ENCODE measurements at places on chromosomes 1 and 21.

GRCh38 chr1:247906504-247907047, 11.2 kb downstream of the OR2W3 start:
- DNase-seq, result no peak

DNA sequence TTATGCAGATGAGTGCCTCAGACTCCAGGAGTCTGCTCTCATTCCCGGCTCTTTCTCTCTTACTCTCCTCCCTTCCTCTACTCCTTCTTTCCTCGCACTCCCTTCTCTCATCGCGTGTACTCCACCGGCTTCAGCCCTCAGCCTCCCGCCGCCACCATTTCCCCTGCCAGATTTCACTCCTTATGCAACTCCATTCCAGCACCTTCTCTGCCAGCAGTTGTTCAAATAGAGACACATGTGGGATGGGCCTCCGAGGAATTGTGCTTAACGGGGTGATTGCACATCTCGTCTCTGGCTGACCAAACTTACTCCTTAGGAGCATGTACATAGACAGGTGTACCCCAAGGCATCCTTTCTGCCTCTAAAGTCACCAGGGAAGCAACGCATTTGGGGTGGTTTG, 2.1 kb downstream of the CNTN2 start:
- no peak for DNase-seq

GRCh38 chr1:91736715-91737615, 149.0 kb downstream of the TGFBR3 start:
- DNase-seq, result peak; percentile 81

DNA sequence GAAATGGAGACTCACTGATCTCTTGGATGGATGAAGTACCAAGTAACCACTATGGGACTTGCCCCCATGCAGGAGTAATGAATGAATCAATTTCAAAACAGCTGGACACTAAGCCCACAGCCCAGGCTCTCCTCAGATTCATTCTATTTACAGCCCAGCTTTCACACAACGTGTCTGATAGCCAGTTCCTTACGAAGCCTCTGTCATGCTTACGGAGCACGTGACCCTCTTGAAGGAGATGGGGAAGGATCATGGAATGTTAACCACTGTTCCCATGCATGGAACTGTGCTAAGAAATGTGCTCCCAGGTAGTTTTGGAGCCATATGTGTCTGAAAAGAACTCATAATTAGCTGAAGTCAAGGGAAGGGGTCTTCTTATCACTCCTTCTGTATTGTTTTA, 124.1 kb downstream of the KIF26B start:
- DNase-seq, result no peak

DNA sequence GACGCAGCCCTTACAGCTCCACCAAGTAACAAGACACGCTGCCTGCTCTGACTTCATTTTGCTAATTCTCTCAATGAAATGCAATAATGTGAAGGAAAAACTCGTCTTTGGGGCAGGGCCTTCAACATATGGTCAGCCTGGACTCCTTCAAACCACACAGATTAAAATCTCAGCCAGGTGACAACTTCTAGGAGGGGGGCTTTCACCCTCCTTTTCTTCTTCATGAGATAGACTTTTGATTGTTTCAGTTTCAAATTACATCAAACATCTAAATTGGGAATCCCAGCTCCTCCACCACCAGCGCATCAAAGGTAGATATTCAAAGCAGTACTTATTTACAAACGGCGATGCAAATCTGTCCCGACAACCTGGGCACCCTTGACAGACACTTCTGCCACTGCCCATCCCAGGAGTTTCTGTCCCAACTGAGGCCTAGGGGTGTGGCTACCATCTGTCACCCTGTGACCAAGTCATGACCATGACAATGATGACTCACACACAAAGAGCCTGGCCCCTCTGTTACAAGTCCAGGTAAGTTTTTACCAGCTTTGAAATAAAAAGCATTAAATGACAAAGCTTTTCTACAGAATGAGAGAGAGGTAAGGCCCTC, 29.7 kb downstream of the SSBP3 start:
- DNase-seq, result peak; percentile 13

DNA sequence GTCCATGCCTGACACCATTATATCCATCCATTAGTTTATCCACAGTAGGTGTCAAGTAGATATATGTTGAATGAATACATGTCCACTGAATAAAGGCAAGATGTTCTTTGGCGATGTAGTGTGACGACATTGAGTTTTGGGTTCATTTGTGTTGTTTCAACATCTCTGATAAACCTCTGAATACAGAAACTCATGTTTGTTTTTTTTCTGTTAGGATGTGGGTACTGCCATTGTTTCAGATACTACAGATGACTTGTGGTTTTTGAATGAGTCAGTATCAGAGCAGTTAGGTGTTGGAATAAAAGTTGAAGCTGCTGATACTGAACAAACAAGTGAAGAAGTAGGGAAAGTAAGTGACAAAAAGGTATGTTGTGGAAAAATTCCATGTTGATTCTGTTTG, 28.1 kb downstream of the MDM4 start:
- DNase-seq, result no peak

GRCh38 chr1:4549930-4550329, 104.5 kb upstream of the AJAP1 start:
- DNase-seq, result no peak

DNA sequence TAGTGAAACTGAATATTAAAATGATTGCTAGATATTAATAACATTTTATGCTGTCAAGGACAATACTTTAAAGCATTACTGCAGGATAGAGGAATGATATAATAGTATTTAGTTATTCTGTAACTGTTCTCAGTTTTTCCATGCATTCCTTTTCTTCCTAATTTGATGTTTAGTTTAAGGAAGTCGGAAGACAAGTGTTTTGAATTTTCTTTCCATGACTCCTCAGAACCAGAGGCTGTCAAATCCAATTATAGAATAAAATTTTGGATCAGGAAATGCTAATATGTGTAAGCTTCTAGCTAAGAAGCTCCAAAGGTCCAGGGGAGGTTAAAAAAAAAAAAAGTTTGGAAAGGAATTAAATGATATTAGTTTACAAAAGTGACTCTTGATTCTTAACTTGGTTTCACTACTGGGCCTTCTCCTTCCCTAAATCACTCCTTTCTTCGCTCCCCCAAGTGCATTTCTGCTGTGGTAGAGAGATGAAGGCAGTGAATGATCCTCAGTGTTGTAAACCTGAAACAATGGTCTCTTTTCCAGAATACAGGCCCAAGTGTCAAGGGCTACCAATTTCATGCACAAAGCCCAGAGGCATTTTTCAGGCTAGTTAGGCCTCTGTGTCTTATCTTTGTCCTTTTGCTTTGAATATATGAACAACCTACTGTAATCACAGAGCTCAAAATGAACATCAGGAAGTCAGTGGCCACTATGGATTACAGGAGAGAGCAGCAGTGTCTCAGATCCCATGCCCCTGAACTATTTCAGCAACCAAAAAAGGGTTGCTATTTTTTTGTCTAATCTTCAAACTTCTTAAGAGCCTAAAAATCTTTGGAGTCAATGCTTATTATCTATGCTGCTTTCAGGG, 6.2 kb downstream of the ADSS2 start:
- no peak for DNase-seq

DNA sequence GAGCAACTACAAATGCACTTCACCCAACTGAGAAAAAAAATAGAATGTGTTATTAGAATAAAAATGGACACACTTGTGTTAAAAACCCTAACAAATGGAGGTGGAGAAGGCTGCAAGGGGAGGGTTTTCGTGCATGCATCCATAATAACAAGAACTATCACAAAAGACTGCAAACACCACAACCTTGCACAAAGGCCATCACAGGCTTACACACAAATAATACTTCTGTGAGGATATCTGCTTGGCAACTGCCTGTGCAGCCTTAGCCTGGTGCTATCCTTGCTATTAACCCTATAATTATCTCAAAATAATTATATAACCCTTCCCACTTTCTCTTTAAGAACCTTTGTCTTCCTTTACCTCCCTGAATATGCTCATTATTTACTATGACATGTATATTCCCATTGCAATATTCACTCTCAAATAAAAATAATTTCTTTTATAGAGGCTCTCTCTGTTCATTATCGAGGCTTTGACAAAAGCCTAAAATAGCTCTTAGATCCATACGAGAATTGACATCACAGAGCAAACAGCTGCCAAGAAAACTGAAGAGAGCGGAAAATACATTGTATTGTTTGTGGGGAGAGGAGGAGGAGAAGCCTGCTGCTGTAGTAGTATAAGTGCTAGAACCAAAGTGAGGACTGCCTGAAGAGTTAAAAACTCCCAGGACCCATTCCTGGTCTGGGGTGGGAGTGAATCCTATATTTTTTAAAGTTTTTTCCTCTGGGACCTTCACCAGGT, 1768.7 kb downstream of the BRINP3 start:
- no peak for DNase-seq

GRCh38 chr21:25582888-25583287, 24.4 kb downstream of the MRPL39 start:
- no peak for DNase-seq

DNA sequence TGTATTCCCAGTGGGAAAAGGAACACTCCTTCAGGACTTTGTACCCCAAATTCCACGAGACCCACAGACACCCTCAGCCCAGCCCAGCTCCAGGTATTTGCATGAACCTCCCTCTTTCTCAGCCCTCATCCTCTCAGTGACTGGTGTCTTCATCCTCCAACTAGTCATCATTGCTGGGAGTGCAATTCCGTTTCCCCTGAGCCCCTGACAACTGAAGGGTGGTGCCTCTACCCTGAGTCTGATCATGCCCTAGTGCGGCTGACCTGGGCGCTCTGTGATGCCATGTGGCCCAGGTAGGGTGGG, 3.8 kb upstream of the ZNF692 start:
- no peak for DNase-seq

GRCh38 chr1:161844696-161845095, 78.6 kb downstream of the ATF6 start:
- no peak for DNase-seq

GRCh38 chr1:190373705-190374336, 103.8 kb downstream of the BRINP3 start:
- peak; percentile 15 for DNase-seq
